Caki2 (cell line): ENCODE measurements at places on chromosomes 6 and 20. TPM values are rescaled to one million over a fixed set of nuclear protein-coding genes. Genes with fewer than 3 reads are reported as not detected.

DNA sequence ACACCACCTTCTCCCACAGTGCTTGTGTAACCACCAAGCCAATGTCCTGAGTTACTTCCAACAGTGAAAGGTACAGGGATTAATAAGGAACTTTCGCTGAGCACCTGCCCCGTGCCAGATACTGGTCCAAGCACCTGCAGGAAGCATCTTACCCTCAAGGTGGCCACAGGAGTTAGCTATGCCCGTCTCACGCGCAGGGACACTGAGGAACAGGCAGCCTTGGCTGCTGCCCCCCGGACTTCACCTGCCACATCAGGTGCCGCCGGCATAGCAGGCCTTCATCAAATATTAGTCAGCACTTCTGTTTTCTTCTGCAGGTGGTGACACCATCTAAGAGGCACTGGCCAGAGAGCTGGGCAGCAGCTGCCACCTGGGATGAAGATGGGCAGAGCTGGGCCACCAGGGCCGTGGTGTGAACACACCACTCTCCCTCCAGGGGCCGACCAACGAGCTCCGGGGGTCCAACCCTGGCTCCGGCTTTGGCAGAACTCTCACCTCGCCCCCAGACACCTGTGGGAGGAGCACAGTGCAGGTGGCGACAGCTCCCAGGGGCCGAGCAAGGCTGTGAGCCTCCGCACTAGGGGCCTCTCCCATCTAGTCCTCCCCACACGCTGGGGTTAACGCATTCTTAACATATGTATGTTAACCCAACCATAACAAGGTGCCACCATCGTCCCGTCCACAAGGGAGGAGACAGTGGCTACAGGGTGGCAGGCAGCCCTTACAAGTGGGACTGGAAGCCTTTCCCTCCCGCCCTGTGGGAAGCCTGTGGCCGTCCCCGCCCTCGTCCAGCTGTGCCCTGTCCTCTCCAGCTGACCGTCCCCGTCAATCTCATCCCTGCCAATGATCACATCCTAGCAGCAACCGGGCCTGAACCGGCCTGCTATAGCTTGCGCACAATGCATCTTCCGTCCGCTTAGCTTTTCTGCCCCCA, 2.9 kb upstream of the PPDPF start:
- no peak for DNase-seq

DNA sequence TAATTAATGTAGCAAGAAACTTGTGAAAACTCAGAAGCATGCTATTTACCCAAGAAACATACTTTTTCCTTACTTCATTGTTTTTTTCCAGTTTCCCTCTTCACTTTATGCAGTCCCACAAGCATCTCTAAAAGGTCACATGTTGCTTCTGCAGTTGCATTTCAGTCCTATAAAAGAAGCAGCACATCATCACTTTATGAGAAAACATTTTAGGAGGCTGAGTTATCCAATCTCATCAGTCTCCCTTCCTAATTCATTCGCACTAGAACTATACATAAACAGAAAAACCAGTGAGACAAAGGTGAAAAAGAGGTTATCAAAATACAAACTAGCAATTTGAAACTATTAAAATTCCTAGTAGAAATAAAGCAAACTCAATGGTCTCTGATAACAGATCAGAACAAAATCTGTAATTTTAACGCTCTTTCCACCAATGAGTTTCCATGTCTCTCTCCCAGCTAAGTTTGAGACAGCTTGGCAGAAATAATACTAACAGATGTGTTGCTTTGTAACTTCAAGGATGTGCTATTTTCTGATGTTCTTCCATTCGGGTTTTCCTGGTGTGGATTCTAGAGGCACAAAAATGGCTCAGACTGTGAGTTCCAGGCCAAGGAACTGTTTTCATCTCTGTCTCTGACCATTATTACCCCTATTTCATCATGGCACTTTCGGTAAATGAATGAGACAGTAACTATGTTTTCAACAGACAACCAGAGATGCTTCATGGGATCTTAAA, 48.4 kb downstream of the ZHX3 start:
- no peak for DNase-seq

DNA sequence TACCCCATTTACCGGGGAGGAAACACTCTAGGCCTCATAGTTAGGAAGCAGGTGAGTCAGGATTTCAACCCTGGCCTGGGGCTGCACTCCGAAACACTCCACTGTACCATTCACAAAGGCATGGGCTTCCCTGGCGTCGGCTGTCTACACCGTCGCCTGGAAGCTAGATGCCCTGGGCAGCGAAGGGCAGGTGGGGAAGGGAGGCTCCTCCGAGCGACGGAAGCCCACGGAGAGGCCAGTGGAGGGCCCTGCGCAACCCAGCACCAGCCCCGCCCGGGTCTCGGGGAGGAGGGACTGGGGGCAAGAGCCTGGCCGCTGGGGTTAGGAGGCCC, 16.1 kb downstream of the SDCBP2 start:
- DNase-seq = no peak

Gene SGK2
- total RNA-seq = 40.6 and 45.5 TPM in 2 replicates

DNA sequence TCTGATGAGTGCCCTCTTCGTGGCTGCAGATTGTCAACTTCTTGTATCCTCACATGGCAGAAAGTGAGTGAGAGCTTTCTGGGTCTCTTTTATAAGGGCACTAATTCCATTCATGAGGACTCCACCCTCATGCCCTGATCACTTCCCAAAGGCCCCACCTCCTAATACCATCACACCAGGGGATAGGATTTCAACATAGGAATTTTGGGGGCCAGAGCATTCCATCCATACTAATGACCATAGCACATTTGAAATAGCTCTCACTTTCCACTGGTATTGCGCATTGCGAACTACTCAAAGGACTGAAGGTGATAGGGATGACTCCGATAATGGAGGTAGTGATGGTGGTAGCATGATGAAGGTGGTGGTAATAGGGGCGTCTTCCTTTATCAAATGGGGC, 324.3 kb downstream of the PRL start:
- no peak for DNase-seq

DNA sequence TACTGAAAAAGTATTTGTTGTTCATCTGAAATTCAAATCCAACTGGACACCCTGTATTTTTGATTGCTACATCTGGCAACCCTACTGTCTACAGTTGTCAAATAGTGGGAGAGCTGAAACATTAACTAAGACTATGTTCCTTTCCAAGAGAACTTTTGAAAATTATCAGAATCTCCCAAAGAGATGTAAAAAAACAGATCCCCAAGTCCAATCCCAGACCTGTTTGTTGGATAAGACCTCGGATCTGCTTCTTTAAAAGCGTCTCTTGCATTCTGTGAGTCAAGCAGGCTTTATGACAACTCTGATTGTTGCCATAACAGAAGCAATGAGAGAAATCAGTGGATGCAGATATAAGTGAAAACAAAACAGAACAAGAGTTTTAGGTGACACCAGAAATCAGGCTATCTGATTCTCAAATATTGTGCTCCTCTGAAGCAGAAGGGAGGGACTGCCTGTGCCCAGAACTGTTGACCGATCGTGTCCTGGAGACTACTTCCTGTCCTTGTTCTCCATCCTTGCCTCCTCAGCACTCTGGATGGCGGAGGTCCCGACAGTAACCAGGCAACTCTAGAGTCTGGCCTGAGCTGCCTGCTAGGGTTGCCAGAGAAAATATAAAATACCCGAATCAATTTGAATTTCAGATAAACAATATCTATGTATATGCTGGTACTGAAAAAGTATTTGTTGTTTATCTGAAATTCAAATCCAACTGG, 853.8 kb downstream of the MAFB start:
- no peak for DNase-seq

Gene RBL1
- total RNA-seq = 9.2 and 10.7 TPM in 2 replicates
